HFFc6 (cell line): ENCODE measurements at places on chromosomes 3 and 15.

DNA sequence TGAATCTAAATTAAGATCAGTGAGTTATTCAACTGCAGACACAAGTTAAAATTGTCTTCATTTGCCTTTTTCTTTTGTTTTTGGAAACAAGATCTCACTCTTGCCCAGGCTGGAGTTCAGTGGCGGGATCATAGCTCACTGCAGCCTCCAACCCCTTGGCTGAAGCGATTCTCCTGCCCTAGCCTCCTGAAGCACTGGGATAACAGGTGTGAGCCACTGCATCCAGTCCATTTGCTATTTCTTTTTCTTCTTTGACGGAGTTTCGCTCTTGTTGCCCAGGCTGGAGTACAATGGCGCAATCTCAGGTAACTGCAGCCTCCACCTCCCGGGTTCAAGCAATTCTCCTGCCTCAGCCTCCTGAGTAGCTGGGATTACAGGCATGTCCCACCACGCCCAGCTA is 10.3 kb downstream of the RNF168 start:
- DNase-seq, result no peak

DNA sequence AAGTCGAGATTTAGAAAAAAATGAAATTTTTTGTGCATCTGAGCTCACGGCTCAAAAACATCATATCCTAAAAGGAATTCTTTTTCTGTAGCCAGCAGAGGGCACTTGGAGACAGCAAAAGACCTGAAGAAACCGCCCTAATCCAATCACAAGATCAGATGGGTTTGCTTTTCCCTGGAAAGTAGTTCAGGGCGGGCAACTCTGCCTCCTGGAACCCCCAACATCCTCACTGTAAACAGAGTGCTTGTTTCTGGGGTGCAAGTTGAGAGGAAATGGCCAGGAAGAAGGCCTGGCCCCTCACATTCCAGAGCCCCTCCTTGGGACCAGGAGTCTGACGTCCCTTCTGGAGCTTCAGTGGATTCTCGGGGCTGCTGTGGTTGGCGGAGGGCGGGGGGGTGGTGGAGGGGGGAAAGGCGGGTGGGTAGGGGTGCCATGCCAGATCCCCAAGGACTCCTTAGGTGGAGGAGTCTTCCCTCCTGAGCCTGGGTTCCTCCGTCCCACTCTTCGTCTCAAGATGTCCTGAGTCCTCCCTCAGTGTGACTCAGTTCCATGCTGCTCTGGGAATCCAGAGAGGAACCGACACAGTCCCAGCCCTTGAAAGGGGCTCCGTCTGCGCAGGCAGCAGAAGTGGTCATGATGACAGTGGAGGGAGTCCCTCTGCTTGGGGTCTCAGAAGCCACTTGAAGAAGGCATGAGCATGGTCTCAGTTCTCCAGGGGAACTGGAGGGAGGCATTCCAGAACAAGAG is 35.9 kb downstream of the CCK start:
- peak; percentile 65 for DNase-seq

DNA sequence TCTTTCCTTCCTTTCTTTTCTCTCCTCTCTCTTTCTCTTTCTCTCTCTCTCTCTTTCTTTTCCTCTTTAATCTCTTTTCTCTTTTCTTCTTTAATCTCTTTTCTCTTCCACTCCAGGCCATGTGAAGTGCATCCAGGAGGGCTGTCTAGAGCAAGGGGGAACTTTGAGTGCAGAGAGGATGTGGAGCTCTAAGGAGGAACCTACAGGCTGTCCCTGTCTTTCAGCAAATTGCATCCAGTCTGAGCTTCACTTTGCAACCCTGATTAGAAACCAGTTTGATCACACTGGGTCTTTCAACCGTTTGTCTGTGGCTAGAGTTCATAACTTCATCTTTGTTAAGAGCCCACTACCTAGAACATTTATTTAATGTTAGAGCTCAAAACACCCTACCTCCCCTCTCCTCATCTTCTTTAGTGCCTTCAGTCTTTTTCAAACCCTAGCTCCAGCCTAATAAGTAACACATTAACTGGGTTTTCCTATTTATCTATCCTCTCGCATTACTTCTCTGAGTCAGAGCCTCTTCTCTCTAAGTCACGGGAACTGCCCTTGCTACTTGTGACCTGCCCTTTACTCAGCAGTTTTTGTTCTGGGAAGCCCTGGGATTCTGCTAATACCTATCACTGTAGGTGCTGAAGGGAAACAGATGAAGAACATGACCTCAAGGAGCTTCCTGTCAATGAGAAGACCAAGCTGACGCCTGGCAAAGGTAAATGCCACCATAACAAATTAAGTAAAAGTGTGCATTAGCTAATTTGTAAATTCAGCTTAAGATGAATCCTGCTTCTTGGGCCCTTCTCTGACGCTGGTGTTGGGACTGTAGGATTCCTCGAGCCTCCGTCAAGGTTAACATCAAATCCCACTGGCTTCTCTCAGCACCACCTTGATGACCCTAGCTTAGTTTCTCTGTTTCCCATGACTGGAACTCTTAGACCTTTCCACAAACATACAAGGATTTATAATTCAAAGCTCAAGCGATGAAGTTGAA is at the start of gene GCNT3:
TSS of gene GCNT3 (plus strand) at position 508 of the 985 bp plus-strand sequence. CDS start 6,456 bp downstream, outside the sequence.
- peak; percentile 12 for DNase-seq

DNA sequence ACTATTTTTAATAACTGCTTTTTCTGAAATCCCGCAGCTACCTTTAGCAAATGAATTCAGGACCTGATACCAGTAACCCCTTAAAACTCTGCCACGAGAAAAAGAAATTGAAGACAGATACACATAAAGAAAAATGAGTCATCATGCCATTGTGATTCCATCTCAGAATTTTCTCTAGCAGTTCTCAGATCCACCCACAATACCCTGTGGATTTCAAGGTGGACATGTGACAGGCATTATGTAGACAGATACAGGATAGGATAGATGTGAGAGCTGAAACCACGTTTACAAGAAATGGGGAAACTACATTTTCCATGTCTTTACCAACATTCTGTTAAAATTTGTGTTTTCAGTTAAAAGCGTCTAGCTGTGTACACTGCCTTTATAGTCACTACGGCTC is 291.9 kb upstream of the NR2F2 start:
- no peak for DNase-seq

DNA sequence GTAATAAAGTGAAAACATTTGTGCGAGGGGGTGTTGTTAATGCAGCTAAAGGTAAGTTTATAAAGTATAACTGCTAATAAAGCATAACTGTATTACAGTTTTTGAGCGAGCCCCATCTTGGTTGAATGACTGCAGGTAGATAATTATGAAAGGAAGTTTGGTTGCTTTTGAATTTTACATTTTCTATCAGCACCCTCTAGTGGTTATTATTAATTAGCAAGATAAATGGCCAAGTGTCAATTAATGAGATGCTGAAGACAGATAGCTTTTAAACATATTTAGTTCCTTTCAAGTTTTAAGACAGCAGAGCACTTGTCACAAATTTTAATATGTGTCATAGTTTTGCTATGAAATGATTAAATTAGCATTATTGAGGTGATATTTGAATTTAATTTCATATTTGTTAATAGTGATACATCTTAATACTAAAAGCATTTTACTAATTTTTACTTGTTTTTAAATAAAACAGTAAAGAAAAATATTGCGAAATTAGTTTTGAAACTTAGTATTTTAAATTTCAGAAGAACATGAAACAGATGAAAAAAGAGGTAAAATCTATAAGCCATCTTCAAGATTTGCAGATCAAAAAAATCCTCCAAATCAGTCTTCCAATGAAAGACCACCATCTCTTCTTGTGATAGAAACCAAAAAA is 15.1 kb downstream of the U2SURP start:
- no peak for DNase-seq

- no peak for DNase-seq
Measured at GRCh38 chr3:120442975-120443517, 7.7 kb downstream of the FSTL1 start.

DNA sequence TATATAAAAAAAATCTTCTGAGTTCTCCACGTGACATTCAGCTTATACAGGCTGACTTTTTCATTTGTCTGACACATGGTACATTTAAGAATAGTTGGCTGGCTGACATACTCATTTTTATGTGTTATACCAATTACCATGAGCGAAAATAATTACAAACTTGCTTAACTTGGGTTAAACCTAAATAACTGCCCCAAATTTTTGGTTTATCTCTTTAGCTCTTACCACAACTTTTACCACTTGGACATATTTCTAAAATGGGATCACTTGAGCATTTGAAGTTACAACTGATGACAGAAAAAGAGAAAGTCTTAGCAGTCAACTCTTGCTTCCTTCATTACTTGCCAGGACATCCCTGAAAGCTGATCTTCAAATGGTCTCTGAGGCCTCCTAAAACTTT is 618.1 kb downstream of the RBMS3 start:
- DNase-seq, result peak; percentile 1

DNA sequence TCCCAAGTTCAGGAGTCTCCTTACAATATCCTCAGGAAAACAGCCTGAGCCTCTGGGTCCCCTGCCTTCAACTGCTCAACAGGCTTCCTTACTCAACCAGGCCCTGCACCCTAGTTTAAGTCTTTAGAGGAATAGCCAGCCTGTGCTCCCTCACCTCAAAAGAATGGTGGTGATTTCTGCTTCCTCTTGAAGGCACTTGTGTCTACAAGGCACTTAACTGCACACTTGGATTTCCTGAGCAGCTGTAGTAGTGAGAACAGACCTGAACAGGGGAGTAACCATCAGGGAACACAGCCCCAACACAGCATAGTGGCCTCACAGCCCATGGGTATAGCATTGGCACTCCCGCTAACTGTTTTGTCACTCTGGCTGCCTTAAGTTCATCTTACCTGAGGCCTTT is 244.3 kb downstream of the MYRIP start:
- DNase-seq, result no peak

DNA sequence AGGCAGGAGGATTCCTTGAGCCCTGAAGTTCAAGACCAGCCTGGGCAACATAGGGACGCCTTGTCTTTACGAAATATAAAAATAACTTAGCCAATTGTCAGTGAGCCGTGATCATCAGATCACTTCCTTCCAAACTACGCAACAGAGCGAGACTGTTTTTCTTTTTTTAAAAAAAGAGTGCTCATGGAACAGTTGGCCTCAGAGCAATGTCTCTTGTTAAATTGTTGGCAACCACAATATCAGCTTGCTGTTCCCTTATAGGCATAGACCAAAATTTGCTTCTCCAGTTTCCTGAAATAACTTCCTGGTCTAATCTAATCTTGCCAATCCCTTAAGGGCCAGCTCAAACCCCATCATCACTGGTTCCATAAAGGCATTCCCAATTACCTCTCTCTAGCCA is 93.3 kb upstream of the SLC4A7 start:
- DNase-seq, result no peak

GRCh38 chr15:40118473-40118872 is 9.8 kb upstream of the BMF start:
- no peak for DNase-seq

DNA sequence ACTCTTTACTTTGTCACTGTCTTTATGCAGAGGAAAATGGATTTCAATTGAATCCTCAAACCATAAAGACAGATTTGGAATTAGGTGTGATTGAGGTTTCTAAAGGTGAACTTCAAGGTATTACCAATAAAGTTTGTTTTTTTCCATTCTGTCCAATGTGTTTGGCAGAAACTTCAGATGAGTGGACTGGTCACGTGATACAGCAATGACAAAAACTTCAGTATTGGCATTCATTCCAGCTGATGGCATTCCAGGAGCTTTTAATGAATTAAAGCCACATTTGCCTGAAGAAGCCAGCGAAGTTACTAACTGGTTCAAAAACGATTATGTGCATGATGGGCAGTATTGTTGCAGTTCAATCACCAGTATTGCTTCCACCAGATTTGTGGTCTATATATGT is 4.5 kb upstream of the MASP1 start:
- no peak for DNase-seq

DNA sequence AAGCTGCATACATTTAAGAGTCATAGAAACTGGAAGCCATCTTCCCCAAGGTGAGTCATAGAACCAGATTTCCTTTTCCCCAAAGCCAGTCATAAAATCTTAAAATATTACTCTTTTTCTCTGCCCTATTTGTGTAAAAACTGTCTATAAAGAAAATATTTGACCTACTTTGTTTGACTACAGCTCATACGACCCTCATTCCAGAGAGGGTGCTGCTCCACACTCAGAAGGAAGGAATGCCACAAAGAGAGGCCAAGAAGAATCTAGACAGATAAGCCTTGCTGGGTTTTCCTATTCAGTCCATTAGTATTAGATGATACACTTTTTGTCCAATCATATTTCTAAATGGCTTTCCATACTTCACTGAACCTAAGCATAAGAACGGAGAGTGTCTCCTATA is 671.6 kb upstream of the SGO1 start:
- DNase-seq, result peak; percentile 66

DNA sequence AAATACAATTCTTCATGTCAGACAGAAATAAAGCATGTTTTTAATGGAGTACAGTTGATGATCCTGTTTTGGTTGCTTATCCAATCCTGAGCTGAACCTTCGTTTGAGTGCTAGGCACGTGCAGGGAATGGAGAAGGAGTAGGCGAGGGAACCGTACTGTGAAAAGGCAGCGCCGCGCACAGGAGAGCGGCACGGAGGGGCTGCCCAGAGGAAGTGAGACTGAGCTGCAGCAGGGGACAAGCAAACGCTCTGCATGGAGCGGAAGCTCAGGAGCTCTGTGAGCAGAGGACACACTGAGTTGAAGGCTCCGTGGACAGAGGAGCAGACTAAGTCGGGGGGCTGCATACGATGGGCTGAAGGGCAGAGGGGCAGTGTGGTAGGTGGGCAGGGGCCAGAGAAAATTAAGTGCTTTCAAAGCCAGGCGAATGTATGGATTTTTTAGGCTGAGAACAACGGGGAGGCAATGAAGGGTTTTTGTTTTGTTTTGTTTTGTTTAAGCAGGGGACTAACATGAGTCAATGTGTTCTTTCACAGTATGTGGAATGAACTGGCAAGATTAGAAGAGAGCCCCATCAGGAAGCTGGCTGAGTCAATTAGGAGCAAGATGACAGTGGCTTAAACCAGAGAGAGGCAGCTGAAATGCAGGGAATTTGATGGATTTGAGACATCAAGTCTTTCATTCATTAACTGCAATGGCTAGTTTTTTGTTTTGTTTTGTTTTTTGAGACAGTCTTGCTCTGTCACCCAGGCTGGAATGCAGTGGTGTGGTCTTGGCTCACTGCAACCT is 23.8 kb upstream of the TM2D3 start:
- peak; percentile 93 for DNase-seq

- DNase-seq, result peak; percentile 75
Measured at GRCh38 chr3:172244011-172244410, 204.2 kb downstream of the GHSR start.

- DNase-seq, result no peak
Measured at GRCh38 chr3:194283221-194284006, 67.7 kb downstream of the CPN2 start.

- no peak for DNase-seq
Measured at GRCh38 chr15:92332125-92332899, 61.4 kb upstream of the ST8SIA2 start.

- DNase-seq, result no peak
Measured at GRCh38 chr3:131802029-131802428, 232.8 kb downstream of the CPNE4 start.
